ENCODE measurements at places on chromosomes 2 and 18.

DNA sequence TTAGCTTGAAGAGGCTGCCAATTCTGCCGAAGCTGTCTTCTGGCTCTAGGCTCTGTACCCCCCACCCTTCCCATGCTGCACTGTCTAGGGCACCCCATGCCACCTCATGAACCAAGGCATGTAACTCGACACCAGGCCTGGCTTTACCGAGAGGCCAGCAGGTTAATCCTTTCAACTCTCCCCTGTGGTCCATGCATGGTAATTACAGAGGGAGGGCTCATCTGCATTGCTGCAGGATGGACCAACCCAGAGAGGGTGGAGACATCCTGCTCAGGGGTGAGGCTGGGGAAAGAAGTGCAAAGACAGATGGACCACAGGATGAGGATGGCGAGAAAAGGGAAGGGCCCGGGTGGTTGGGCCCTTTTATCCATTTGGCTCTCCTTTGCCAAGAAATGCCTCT is 65.8 kb downstream of the KCTD1 start:
- DNase-seq, result no peak

GRCh38 chr2:37569986-37570679 is 101.3 kb downstream of the CDC42EP3 start:
- no peak for DNase-seq

- no peak for DNase-seq
Observed at GRCh38 chr2:190864375-190864774, 16.2 kb upstream of the GLS start.

GRCh38 chr2:219469186-219469724 is 29.4 kb upstream of the GMPPA start:
- no peak for DNase-seq

DNA sequence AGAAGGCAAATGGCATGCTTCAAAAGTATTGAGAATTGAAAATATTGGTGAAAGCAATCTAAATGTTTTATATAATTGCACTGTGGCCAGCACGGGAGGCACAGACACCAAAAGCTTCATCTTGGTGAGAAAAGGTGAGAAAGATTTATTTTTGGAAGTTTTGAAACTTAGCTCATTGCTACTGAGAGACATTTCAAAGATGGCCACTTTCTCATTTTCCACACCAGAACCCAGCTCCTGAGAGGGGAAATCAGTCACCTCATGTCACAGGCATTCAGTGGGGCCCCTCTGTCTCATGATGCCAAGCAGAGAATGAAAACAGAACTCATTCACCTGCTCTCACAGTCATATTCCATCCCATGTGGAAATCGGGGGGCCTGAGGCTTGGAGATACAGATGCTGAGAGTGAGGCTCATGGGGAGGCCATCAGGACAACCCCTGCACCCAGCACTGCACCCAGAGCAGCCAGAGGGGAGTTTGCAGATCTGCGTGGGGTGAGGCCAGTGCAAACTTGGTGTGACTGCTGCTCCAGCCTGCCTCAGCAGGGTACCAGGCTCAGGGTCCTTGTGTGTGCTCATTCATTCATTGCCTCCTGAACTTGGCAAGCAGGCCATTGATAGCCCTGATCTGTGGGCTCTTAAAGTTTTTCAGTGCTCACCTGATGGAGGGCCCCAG is 31.4 kb downstream of the IL18R1 start:
- DNase-seq, result no peak

Measured in stimulated activated CD4-positive, alpha-beta T cell treated with anti-CD3 and anti-CD28 coated beads, Interleukin-12 subunit alpha, Interleukin-12 subunit beta, amount 100 ng/mL, for 24 hours (primary cell).